ENCODE measurements at places on chromosomes 1 and 21.

DNA sequence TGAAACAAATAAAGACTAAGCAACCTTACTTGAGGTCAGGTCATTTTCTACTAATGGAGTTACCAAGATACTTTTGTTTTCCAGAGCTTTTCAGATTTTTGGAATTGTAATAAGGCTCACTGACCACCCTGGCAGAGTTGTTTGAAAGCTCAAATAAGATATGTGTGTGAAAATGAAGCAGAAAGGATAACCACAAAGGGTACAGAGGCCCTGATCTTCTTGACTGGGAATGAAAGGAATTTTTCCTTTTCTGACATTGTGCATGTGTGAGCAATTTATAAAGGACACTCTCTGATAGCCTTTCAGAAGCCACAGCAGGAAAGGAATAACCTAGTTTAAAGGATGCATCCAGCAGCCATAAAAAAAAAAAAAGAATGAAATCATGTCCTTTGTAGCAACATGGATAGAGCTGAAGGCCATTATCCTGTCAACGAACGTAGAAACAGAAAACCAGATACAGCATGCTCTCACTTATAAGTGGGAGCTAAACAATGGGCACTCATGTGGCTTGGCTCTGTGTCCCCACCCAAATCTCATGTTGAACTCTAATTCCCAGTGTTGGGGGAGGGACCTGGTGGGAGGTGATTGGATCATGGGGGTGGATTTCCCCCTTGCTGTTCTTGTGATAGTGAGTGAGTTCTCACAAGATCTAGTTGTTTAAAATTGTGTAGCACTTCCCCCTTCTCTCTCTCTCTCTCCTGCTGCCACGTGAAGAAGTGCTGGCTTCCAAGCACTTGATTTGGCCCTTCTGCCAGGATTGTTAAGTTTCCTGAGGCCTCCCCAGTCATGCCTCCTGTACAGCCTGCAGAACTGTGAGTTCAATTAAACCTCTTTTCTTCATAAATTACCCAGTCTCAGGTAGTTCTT is 3.1 kb upstream of the SRP9 start:
- no peak for DNase-seq

DNA sequence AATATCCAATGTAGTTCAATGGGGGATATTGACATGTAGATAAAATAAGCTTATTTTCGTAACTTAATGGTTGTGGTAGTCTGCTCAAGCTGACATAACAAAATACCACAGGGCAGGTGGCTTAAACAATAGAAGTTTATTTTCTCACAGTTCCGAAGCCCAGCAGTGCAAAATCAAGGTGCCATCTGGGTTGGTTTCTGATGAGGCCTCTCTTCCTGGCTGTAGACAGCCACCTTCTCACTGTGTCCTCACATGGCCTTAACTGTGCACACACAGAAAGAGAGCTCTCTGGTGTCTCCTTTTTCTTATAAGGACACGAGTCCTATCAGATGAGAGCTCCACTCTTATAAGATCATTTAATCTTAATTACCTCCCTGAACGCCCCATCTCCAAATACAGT is 64.8 kb upstream of the IPO9 start:
- no peak for DNase-seq

- peak; percentile 47 for DNase-seq
Observed at GRCh38 chr1:201982082-201982622, 296 bp upstream of the RNPEP start.

- no peak for DNase-seq
Observed at GRCh38 chr21:45618846-45619485, 24.6 kb upstream of the PCBP3 start.

DNA sequence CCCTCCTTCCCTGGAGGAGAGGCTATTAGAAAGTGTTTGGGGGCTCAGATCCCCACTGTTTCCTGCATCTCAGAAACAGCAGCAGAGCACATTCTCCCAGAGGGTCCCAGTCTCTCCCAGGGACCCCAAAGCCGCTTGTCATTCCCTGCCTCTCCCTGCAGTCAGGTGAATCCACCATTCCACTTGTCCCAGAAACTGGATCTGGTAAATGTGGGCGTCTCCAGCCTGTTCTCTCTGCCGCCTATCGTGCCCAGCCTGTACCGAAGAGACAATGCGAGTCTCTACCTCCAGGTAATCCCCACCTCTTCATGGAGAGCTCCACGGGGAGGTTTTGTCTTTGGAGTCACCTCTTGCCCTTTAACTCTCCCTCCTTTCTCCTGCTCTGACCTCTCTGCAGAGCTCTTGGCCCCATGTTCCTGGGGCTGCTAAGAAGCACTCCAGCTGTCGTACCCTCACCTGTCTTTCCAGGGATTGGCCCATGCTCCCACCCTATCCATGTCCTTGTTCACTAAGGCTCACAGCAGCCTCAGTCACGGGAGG is 26.9 kb downstream of the INAVA start:
- no peak for DNase-seq

- peak; percentile 51 for DNase-seq
Observed at GRCh38 chr1:209652873-209653401, 712 bp upstream of the LAMB3 start.

- no peak for DNase-seq
Observed at GRCh38 chr1:41653574-41653973, 169.1 kb upstream of the EDN2 start.

DNA sequence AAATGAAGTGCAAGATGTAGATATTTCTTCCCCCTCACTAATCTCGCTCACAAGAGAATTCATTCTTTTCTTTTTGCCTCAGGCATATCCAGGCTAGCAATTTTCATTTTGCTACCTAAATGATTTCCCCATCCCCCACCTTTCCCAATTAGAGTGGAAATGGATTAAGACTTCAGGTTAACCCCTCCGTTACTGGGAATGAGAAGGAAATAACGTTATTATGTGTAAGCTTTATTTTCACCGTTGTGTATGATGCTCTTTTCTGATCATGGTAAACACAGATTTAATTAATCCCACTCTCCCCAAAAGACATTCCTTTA is 143.9 kb downstream of the RUNX1 start:
- no peak for DNase-seq

- no peak for DNase-seq
Observed at GRCh38 chr21:45384656-45385548, 20.1 kb upstream of the COL18A1 start.

GRCh38 chr21:41767606-41768436 is 969 bp upstream of the RIPK4 start:
- DNase-seq = no peak

GRCh38 chr21:23607782-23608431 is 1999.4 kb downstream of the MRPL39 start:
- DNase-seq = no peak

DNA sequence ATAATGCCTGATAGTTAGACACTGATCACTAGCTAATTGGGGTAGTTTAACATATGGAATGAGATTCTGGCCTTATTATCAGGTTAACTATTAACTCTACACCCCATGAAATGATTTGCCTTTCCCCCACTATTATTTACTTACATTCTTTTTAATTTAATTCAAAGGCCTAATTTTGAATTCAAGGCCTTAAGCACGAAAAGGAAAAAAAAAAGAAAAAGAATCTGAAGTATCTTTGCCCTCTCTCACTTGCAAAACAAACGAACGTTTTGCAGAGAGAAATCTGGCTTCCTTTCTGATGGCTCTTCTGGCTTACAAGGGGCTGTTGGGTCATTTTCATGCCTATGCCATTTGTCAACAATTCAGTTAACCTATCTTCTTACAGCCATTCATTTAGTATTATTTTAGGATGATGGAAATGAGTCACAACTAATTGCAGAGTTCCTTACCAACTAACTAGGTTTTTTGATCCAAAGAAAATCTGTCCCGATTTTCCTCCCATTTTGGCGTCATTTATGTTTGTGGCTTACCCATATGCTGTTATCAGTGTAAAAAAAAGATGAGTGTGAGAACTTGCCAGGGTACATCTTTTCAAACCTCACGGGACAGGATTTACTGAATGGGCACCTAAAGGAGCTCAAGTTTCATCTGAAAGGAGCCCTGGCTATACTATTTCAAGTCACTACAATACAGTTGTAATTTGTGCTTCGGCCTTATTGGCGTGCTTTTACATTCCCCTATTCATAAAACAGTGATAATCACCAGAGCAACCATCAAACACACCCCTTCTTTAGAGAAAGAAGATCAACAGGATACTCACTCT is 1.9 kb upstream of the ERRFI1 start:
- DNase-seq = peak; percentile 90

DNA sequence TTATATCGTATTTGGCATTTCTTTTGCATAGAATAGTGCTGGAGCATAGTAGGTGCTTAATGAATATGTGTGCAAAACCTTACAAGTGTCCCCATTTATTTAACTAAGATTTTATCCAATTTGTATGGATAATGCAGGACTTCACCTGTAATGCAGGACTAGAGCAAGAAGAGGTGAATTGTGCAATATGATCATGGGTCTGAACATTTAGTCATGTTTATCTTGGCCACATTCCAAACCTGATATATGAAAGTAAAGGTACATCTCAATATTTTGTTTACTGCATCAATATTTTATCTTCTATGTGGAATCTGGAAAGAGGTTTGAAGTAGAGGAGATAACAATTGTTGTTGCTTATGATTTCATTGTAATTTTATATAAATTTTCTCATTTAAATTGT is 1626.7 kb upstream of the B3GALT2 start:
- no peak for DNase-seq

GRCh38 chr1:210377731-210378333 is 49.1 kb downstream of the HHAT start:
- DNase-seq = peak; percentile 31

DNA sequence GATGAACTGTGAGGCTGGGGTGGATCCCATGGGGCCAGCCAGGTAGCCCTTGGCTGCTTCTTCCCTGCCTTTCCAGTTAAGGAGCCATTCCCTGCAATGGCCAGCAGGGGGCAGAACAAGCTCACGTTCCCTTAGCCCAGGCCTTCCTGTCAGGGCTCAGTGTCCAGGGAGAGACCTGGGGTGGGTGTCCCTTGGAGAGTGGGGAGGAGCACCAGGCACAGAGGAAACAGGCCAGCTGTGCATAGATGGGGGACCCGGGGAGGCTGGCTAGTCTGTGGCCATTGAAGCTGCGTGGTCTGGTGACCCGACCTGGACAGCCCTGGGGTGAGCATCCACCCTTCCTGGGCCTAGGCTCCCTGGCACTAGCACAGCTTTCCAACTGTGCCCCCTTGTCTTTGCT is 13.2 kb upstream of the EPS8L3 start:
- peak; percentile 69 for DNase-seq

- no peak for DNase-seq
Observed at GRCh38 chr1:206842854-206843253, 22.6 kb upstream of the IL20 start.

DNA sequence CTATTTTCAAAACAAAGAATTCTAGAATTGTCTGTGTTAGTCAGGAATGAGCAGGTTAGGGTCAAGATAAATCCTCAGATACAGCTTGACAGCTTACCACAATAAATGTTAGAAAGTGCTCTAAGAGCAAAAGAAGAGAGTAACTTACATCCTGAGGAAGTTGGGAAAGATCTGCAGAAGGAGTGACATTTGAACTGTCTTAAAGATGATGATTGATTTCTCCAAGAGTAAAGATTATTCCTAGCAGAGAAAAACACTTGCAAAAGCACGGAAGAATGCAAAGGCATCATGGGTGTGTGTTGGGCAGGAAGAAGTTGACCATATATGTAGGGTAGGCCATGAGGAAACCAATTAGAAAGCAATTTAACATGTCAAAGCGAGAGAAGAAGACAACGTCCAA is 175.4 kb downstream of the LRRC7 start:
- DNase-seq = no peak

GRCh38 chr21:45985471-45986315 is 4.1 kb downstream of the COL6A1 start:
- no peak for DNase-seq

DNA sequence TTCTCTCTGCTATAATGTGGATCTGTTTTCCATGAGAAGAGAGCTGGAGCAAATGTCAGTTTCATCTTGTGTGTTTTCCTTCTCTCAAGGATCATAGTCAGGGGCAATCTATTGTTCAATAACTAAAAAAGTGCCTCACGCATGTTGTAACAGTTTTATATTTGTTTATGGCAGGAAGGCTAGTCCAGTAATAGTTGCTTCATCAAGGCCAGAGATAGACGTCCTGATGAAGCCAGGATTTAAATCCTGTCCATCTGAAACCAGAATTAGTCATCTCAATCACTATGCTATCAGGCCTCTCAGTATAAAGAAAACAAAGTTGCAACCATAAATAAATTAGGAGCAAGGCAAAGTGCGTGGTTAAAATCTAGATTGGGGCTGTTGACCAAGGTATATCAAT is 30.2 kb upstream of the DUSP10 start:
- DNase-seq = no peak
